ENCODE measurements at places on chromosomes 1 and 21.

GRCh38 chr1:51910221-51911000 lies 31.9 kb upstream of the NRDC start:
- no peak for DNase-seq

GRCh38 chr1:80445033-80445432 lies 1355.7 kb upstream of the ADGRL2 start:
- no peak for DNase-seq

- DNase-seq = no peak
Observed at GRCh38 chr1:210347112-210347511, 18.4 kb downstream of the HHAT start.

GRCh38 chr1:76799700-76800099 lies 67.6 kb upstream of the ST6GALNAC5 start:
- no peak for DNase-seq

DNA sequence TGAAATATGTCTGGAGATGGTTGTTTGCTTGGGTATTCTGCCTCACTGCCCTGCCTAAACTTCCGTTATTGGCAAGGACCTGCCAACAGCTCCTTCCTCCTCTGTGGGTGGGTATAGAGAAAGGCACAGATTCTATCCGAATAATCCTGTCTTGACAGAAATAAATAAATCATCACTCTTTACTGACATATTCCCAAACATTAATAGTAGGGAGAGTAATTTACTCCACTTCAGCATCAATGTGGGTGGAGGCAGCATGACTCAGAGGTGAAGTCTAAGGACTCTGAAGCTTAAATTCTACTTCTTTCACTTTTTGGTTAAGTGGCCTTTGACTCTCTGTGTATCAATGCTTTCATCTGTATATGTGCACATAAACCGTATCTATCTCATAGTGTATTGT lies 2.9 kb downstream of the CD84 start:
- no peak for DNase-seq

- DNase-seq = no peak
Observed at GRCh38 chr1:174916846-174917245, 82.9 kb upstream of the CACYBP start.

DNA sequence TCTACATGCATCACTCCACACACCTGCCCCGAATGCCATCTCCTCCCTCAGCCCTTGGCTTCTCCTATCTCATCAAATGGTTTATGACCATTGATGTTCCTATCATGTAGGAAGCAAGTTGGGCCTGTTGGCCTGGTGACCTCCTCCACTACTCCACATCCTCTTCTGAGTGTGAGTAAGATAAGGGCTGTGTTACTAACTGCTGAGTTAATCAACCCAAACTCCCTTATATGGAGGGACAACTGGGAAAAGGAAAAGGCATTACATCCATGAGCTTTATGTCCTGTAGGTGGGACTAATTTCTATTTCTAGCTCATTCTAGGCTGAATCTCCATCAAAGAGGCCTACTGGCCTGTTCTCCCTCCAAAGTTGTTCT lies 57.6 kb downstream of the WLS start:
- DNase-seq = no peak
